Activated gamma-delta T cell treated with anti-CD3 and anti-CD28 coated beads, Interleukin-2, amount 50 U/mL, for 16 hours (primary cell): ENCODE measurements at places on chromosomes 2 and 18.

- DNase-seq = no peak
Observed at GRCh38 chr18:75421656-75422055, 5.8 kb downstream of the SMIM21 start.

DNA sequence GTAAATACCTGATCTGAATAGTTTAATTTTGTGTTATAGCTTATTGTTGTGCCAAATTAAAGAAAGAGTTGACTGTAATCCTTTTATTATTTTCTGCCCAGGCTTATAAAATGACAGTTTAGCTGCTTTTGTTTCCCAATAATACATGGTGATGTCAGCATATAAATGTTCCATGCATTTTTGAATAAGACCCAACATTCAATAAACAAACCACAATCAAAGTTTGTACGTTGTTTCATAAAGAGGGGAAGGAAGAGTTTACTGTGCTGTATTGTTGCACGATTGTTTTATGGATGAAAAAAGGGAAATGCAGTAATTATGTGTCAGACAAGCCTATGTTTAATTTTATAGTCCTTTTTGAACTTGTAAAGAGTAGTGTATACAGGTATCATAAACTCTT is 177.2 kb upstream of the SCN7A start:
- no peak for DNase-seq

- no peak for DNase-seq
Observed at GRCh38 chr2:151946899-151947812, 118.9 kb upstream of the ARL5A start.

DNA sequence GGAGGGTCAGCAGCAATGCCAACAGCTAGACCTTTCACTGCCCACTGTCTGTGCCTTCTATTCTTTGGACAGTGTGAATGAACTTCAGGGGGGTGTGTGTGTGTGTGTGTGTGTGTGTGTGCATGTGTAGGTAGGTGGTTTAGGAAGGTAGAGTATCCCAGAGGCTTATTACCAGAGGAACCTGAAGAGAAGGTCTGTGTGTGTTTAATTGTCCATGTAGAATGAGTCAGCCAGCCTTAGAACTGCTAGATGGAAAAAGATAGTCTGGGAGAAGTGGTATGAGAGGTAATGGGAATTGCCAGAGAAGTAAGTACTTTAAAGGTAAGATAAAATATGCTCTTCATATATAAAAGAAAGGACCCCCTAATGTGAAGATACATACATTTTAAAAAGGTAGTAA is 522.2 kb downstream of the PIK3C3 start:
- DNase-seq = no peak

GRCh38 chr2:68548396-68548795 is 81.0 kb downstream of the APLF start:
- no peak for DNase-seq

GRCh38 chr2:102101849-102102635 is 40.5 kb upstream of the IL1R1 start:
- DNase-seq = no peak

GRCh38 chr2:227370791-227371312 is 8.3 kb downstream of the TM4SF20 start:
- DNase-seq = no peak

- no peak for DNase-seq
Observed at GRCh38 chr2:172667581-172668325, 67.9 kb upstream of the RAPGEF4 start.

GRCh38 chr2:172437419-172438341 is 10.3 kb downstream of the ITGA6 start:
- DNase-seq = peak; percentile 38

DNA sequence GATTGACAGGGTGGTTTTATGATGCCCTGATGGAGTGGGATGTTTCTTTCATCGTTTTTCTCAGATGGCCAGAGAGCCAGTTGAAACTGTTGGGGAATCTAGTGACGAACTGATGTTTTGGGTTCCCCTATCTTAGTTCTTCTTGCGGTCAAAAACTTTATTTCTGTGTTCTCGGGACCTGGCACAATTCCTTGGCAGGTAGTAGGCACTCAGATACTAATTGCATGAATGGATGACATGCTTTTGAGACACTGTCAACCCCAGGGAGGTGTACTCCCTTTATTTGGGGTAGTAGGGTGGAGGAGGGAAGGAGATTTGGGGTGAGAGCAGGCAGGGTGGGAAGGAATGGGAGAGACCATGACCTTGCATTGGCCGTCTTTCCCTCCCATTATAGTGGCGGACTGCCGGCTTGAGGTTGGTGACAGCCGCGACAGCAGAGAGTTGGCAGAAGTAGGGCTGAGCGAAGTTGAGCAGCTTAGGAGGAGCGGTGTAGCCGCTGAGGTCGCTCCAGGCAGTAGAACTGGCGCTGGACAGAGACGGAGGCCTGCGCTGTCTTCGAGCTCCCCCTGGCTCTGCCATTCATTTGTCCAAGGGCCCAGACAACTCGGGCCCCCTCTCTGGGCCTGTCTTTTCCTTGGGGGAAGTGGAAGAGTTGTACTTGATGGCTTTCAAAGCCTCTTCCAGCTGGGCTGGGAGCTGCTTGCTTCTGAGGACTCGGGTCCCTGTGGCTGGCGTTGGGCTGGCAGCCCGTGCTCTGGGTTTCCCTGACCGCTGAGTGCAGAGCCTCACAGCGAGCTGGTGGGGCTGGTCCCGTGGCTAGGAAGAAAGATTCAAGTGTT is 2.6 kb downstream of the TET3 start:
- no peak for DNase-seq

DNA sequence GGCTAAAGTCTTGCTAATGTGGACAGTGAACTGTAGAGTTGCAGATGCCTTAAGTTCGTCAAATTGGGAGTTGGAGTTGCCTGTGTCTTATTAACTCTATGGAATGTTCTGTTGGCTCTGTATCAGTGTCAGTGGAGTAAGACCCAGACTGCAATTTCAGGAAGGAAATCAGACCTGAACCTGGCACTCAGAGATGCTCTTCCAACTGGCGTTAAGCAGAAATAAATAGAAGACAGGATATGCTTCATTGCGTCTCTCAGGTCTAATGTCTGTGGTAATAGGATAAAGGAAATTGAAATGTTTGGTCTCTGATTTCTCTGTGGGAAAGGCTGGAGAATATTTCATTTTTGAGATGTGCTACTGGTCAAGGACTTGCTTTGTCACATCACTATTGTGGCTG is 846.7 kb upstream of the ID2 start:
- DNase-seq = no peak

DNA sequence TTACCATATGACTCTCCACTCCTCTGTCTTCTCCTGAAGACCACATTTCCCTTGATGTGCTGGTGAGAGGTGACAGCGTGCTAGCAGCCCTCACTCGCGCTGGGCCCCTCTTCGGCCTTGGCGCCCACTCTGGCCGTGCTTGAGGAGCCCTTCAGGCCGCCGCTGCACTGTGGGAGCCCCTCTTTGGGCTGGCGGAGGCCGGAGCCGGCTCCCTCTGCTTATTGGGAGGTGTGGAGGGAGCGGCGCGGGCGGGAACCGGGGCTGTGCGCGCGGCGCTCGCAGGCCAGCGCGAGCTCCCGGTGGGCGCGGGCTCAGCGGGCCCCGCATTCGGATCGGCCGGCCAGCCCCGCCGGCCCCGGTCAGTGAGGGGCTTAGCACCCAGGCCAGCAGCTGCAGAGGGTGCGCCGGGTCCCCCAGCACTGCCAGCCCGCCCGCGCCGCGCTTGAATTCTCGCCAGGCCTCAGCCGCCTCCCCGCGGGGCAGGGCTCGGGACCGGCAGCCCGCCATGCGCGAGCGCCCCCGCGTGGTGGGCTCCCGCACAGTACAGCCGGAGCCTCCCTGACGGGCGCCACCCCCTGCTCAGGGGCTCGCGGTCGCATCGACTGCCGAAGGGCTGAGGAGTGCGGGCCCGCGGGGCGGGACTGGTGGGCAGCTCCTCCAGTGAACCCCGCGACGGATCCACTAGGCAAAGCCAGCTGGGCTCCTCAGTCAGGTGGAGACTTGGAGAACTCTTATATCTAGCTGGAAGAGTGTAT is 246.6 kb upstream of the REG3G start:
- DNase-seq = no peak

- no peak for DNase-seq
Observed at GRCh38 chr2:127187081-127187775, 32.9 kb downstream of the CYP27C1 start.

DNA sequence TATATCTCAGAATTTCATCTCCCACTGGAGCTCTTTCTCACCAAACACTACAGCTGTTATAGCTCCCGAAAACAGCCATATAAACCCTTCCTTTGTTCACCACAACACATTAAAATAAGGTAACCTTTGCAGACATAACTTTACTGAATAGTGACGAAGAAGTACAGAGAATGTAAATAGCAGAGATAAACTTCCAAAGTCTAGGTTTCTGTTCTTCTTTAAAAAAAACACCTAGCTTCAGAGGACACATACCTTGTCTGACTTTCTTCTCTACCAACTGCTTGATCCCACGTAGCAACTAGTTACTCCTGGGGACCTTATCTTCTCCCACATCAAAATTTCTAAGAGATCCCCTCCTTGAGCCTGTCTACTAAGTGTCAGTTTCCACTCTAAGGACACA is 32.3 kb downstream of the ATL2 start:
- DNase-seq = no peak

DNA sequence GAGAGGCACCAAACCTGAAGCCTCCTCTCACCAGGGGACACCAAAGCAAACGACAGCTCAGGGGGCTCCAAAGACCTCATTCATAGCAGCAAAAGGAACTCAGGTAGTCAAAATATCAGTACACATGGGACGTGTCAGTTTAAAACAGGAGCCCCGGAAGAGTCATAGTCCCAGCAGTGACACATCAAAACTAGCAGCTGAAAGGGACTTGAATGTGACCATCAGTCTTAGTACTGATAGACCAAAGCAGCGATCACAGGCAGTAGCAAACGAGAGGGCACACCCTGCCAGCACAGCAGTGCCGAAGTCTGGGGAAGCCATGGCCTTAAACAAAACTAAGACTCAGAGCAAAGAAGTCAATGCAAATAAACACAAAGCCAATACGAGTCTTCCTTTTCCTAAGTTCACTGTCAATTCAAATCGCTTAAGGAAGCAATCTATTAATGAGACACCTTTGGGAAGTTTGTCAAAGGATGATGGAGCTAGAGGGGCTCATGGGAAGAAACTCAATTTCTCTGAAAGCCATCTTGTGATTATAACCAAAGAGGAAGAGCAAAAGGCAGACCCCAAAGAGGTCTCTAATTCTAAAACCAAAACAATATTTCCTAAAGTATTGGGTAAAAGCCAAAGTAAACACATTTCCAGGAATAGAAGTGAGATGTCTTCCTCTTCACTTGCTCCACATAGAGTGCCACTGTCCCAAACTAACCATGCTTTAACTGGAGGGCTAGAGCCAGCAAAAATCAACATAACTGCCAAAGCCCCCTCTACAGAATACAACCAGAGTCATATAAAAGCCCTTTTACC is 1.2 kb downstream of the GALNT5 start:
- DNase-seq = no peak

DNA sequence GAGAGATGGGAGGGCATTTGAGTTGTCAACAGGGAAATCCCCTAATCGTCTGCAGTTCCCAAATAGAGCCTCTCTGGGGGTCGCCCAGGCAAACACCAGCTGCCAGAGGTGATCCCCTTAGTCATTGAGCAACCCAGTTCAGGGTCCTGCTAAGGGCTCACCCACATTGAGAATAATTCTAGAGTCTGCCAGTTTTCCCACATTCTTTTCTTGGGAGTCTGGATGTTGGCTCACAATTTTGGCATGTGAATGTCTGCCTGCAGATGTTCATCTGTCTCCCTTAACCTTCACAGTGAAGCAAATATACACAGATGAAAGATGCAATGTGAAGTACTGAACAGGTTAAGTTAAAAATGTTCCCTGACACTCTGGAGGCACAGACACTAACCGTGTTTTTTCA is 11.4 kb upstream of the SMIM21 start:
- DNase-seq = no peak

GRCh38 chr18:55477499-55477859 is 110.5 kb downstream of the TCF4 start:
- no peak for DNase-seq

DNA sequence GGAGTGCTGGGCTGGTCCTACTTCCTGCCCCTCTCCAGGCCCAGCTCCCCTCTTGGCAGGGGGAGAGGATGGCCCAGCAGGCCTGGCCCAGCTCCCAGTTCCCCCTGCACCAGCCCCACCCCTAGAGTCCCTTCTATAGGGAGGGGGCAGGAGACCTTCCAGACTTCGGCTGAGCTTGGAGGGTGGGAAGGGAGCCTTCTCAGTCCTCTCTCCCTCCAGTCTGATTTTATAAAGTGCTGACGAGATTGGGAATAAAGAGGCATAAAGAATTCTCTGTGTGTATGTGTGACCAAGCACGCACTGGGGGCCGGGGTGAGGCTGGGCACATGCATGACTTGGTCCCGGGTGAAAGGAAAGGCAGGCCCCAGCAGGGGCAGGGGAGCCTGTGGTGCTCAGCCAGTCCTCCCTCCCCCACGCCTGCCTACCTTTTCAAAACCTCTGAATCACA is 5.1 kb downstream of the CHPF start:
- no peak for DNase-seq

DNA sequence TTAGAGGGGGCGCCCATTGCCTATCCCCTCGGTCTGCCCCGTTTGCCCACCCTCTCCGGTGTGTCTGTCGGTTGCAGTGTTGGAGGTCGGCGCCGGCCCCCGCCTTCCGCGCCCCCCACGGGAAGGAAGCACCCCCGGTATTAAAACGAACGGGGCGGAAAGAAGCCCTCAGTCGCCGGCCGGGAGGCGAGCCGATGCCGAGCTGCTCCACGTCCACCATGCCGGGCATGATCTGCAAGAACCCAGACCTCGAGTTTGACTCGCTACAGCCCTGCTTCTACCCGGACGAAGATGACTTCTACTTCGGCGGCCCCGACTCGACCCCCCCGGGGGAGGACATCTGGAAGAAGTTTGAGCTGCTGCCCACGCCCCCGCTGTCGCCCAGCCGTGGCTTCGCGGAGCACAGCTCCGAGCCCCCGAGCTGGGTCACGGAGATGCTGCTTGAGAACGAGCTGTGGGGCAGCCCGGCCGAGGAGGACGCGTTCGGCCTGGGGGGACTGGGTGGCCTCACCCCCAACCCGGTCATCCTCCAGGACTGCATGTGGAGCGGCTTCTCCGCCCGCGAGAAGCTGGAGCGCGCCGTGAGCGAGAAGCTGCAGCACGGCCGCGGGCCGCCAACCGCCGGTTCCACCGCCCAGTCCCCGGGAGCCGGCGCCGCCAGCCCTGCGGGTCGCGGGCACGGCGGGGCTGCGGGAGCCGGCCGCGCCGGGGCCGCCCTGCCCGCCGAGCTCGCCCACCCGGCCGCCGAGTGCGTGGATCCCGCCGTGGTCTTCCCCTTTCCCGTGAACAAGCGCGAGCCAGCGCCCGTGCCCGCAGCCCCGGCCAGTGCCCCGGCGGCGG is 1.7 kb downstream of the MYCN start:
- no peak for DNase-seq

- no peak for DNase-seq
Observed at GRCh38 chr18:43893001-43893637, 615.8 kb upstream of the SYT4 start.

DNA sequence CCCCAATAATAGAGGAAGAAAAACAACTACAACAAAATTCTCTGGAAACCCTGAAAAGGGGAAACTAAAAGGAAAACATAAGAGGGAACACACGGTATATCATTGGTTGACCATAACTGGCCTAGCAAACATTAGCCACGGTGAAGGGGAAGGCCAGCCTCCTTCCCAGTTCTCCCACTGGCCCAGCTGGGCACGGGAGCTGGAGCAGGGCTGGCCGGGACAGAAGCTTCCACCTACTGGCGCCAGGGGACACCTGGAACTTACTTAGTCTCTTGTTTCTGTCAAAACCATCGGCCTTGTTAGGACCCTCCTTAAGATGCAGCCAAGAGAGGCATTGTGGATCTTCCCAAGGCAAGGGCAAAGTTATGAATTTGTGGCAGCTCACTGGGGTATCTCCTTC is 56.1 kb upstream of the DLGAP1 start:
- no peak for DNase-seq

- no peak for DNase-seq
Observed at GRCh38 chr2:240137596-240138253, 1.6 kb upstream of the COPS9 start.

- no peak for DNase-seq
Observed at GRCh38 chr2:100670232-100670631, 107.4 kb downstream of the PDCL3 start.
